ENCODE measurements at places on chromosomes 4 and X. TPM values are rescaled to one million over a fixed set of nuclear protein-coding genes. Genes with fewer than 3 reads are reported as not detected.

The GPR50 gene
- total RNA-seq: 0.26 TPM

The ZNF732 gene
- not detected for total RNA-seq

The MAGIX gene
- total RNA-seq: 3.4 TPM

The LUZP4 gene
- not detected for total RNA-seq

The RTL5 gene
- 2.9 TPM for total RNA-seq

The L1CAM gene
- 22.0 TPM for total RNA-seq

The AMBN gene
- total RNA-seq: not detected

Data from A549 treated with Hydrocortisone at 1 μM for 4 hours (cell line).